ENCODE measurements at places on chromosomes 7 and 10.

- no peak for DNase-seq
These were observed 20.5 kb upstream of the DMTF1 start for GRCh38 chr7:87131771-87132170.

DNA sequence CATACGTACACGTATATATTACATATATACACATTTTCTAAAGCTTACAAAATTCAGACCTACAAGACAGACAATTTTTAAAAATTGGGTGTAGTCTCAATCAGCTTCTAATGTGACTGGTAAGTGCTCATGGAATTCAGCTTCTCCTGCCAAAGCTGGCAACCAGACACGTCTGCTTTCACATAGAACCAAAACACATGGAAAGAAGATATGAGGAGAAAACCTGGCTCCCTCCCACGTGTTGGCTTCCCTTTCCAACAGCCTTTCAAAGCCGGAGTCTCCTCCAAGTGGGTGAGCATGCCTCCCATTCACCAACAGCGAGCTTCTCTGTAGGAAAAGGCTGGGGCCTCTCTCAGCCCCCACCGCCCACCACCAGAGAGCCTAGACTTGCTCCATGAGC, 33.4 kb downstream of the CDCA7L start:
- peak; percentile 78 for DNase-seq

- no peak for DNase-seq
These were observed 18.5 kb upstream of the SEMA3C start for GRCh38 chr7:80937336-80937735.

GRCh38 chr7:142581341-142581740, 167.9 kb upstream of the PRSS1 start:
- DNase-seq: peak; percentile 30

- DNase-seq: no peak
These were observed 42.4 kb downstream of the TNRC18 start for GRCh38 chr7:5381071-5381772.

DNA sequence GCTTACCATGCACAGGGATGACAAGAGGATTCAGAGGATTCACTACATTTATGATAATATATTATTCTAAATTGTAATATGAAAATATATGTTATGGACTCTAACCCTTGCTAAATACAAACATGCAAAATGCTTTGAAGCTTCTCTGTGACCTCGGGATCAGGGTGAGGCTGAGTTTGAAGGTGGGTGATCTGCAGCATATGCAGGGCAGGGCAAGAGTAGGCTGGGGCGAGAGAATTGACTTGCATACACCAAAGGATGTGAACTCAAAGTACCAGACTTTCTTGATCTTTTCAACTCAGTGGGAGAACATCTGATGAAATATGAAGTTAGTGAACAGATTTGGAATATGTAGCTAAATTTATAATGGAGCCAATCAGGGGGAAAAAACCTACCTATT, 57.0 kb downstream of the GPR158 start:
- no peak for DNase-seq

- no peak for DNase-seq
These were observed 477.2 kb downstream of the PARD3 start for GRCh38 chr10:34337917-34338316.

DNA sequence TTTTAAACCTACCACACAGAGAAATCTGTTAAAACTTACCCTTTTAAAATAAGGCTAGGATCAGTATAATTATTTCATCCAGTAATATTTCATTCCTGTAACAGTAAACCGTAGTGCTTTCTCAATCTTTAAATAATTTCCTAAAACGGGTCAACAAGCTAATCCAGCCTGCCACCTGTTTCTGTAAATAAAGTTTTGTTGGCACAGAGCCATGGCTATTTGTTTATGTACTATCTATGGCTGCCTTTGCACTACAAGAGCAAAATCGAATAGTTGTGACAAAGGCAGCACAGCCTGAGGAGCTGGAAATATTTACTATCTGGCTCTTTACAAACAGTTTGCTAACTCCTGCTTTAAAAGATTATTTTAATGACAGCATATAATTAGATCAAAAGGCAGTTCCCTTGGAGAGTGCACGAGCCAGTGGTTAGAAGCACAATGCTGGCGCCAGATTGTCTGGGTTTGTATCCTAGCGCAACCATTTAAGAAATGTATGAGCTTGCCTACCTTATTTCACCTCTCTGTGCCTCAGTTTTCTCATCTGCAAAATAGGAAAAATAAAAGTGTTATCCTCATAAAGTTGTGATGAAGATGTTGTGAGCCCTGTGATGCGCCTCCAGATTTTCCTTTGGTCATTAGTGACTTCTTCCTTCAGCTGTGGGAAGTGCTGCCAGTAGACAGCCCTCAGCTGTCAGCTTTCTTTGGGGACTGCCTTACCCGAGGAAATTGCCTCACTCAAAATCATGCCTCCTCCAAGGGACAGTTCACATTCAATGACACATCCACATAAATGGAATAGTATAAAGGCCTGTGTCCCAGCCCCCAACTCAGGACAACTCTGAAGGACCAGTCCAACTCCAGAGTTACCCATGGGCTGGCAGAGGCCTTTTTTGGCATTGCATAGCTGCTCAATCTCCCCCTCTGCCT, 11.8 kb upstream of the MIOS start:
- peak; percentile 51 for DNase-seq

GRCh38 chr10:118851062-118852035, 96.6 kb upstream of the CACUL1 start:
- DNase-seq: no peak

DNA sequence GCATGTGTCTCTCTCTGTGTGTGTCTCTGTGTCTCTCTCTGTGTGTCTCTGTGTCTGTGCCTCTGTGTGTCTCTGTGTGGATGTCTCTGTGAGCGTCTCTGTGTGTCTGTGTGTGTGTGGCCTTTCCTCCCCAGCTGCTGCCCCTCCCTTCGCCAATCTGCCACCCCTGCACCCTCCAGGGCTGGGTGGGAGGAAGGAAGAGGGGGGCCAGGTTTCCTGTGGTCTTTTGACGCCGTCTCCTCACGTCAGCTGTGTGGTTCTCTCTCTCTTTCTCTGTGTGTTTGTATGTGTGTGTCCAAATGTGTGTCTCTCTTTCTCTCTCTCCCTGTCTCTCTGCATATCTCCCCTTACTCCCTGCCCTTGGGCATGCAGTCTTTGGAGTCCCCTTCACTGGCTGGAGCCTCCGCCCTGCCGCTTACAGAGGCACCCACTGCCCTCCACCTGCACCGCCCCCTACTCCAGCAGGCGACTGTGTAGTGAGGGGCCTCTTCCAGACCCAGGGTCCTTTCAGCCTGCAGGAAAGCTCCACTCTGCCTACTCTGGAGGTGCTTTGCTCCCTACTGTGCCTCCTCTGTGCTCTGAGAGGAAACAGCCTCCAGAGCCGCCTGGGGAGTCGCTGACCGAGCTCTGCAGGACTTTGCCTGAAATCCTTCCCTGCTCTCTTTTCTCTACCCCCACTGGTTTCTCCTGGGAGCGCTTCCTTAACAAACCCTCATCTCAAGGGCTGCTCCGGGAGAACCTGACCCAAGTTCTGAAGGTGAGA, 44.2 kb upstream of the C10orf71 start:
- DNase-seq: no peak

DNA sequence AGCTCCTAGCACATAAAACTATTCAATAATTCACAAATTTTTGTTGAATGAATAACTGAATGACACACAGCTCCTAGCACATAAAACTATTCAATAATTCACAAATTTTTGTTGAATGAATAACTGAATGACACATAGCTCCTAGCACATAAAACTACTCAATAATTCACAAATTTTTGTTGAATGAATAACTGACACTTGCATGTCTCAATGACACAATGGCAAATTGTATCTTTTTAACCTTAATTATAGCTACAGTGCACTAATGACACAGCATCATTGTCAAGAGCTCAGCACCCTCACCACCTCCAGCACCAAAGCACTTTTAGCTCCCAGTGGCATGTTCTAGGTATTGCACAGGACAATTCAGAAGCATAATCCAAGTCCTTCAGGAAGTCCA, 131.6 kb downstream of the PDE1C start:
- DNase-seq: peak; percentile 66

DNA sequence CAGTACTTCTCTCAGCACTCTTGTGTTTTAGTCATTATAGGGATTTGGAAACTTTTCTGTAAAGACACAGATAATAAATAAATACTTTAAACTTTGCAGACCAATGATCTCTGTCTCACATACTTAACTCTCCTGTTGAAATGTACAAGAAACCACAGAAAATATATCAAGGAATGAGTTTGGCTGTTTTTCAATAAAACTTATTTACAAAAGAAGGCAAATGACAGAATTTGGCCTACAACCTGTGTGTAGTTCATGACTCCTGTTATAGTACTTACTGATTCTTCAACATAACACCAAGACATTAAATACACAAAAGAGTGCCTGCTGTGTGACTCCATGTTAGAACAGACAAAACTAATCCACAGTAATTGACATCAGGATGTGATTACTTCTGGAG, 510.0 kb upstream of the PHF14 start:
- DNase-seq: no peak

GRCh38 chr7:14747701-14748100, 154.8 kb downstream of the DGKB start:
- DNase-seq: no peak

- no peak for DNase-seq
These were observed 46.0 kb downstream of the NAMPT start for GRCh38 chr7:106238830-106239229.

DNA sequence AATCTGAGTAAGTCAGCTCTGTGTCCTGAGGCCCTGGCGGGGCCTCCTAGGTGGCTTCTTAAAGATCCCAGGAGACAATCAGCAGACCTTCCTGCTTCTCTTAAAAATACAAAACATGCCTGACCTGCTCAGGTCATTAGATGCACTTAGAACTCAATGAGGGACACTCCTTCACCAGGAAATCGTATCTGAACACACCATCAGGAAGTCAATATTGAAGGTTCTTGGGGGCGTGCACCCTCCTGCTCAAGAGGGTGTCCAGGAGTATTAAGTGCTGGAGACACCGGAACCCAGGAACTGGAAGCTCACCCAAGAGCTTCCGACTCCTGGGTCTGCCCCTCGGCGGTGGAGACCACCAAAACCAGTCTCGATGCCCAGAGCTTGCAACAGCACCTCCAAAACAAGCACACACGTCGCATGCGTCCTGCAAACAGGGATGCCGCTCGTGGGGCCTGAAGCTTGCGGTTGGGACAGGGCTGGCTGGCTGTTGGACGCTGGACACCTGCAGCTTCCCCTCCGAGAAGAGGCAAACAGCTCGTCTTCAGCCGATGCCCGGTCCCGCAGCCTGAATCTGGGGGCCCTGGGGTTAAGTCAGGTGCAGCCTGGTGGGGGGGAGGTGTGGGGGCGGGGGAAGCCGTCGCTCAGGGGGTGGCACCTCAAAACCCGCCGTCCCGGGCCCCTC, 803 bp downstream of the RAPGEF5 start:
- no peak for DNase-seq

DNA sequence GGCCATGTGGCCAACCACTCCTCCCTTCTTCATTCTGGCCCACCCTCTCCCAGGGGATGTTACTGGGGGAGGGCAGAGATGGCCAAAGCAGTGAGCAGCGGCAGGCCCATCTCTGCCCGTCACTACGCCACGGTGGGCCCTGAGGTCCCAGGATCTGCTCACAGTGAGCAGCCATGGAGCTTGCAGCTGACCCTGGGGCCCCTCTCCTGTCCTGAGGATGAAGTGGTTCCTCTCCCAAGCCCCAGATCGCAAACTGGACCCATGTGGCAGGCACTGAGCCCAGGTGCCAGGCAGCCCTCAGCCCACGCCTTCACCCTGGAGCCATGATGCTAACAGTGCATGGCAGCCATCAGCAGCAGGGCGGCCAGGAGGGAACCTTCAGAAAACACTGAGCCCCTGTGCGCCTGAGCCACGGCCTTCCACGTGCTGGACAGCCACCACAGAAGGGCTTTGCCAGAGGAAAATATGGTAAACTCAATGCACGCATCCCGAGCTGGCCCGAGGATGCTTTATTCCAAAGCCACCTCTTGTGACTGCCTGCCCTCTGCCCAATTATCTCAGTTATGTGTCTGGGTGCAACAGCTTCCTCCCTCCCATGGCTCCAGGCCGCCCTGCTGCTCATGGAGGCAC, 485.7 kb downstream of the PTPRN2 start:
- DNase-seq: no peak

GRCh38 chr7:67438198-67438882, 441.7 kb downstream of the TYW1 start:
- DNase-seq: no peak

DNA sequence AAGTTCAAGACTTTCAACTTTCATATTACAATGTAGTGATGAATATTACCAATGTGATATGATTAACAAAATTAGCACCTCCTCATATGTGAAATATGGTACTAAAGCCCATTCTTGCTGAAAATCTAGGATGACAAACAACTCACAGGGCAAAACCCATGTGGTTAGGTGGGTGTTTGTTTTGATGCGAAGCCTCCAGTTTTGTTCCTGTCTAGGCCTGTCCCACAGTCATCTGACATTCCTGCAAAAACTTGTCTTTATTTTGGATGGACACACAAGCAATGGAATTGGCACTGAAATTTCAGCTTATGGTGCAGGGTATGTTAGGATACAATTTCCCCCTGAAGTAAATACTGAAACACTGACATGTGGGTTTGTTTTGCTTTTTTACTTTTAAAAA, 95.3 kb downstream of the PARD3 start:
- DNase-seq: no peak

DNA sequence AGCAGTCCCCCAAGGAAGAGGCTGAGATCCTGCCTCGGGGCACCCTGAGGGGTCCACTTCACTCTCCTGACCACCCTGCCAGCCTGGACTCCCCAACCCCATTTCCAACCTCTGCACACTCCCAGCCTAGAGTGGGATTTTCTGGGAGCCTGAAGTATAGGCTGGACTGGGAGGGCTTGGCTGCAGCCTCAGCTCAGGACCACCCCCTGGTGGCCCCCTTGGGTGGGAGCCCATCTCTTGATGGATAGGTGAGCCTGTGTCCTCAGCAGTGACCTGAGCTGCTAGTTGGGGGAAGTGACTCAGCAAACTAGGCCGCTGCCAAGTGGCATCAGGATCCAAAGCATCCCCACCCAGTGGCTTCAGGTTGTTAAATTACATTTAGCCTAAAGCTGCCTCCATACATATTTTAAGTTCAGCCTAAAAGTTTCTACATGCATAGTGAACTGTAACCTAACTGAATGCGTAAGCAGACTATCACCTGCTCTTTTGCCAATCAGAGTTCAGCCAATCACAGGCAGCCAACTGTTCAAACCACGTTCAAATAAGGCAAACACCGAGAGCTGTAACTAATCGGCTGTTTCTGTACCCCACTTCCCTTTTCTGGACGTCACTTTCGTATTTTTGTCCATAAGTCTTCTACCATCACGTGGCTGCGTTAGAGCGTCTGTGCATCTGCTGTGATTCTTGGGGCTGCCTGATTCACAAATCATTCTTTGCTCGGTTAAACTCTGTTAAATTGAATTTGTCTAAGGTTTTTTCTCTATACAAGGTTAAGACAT, 144.0 kb downstream of the PLPP4 start:
- no peak for DNase-seq

DNA sequence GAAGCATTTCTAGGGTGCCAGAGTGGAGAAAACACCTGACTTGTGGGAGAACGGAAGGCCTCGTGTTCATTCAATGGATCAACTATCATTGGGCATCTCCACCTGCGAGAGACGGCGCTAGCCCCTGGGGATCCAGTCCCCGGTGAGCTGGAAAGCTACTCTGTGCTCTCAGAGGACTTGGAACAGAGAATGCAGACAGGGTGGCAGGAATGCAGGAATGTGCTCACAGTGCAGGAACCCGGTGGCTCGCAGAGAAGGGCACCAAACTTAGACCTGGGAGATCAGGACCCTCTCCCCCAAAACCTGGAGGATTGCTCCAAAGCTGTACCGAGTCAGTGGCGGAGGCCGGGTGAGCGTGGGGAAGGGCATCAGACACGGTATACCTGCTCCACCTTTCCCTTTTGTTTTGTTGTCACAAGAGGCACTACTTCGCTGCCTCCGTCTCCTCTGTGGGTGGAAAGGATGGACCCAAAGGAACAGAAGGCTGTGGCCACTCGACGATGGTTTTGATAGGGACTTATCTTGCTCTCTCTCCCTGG, 569.0 kb upstream of the C7orf33 start:
- DNase-seq: no peak
